Frontal cortex (tissue), 4 donors: ENCODE measurements at places on chromosomes 1 and 21.

DNA sequence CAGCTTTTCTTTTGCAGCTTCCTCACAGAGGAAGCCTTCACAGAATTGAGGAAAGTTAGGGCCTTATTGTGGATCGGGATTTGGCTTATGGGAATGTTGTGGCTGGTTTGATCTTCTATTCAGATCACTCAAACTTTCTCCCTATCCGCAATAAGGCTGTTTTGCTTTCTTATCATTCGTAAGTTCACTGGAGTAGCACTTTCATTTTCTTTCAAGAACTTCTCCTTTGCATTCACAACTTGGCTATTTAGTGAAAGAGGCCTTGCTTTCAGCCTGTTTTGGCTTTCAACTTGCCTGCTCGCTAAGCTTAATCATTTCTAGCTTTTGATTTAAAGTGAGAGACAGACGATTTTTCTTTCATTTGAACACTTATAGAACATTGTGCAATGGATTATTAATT lies 181.9 kb upstream of the B3GALT2 start:
- DNase-seq, result no peak

DNA sequence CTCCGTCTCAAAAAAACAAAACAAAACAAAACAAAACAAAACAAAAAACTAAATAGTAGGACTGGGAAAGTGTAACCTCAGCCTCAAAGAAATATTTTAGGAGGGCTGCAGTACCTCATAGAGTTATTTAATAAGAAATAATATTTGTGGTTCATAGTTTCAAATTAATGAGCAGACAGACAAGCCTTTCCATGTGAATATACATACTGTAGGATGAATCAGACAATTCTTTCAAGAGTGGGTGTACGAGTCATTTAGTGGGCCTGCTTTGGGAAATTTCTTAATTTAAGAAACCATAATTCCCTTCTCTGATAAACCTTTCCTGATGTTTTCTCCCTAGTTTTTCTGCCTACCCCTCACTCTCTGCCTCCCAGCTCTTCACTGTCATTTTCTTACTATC lies 52.5 kb downstream of the CDC14A start:
- DNase-seq, result no peak

DNA sequence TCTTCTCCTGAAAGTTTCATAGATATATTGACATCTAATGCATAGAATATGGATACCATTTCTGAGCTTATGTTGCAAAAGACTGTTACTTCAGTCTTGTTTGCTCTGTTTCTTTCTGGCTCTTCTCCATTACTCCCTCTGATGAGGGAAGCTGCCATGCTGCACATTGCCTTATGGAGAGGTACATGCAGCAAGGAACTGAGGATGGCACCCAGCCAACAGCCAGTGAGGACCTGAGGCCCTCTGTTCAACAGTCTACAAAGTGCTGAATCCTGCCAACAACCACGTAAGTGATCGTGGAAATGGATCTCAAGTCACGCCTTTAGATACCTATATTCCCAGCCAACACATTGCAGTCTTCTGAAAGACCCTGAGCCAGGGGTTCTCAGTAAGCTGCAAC lies 66.6 kb upstream of the ADAMTS5 start:
- DNase-seq, result no peak

DNA sequence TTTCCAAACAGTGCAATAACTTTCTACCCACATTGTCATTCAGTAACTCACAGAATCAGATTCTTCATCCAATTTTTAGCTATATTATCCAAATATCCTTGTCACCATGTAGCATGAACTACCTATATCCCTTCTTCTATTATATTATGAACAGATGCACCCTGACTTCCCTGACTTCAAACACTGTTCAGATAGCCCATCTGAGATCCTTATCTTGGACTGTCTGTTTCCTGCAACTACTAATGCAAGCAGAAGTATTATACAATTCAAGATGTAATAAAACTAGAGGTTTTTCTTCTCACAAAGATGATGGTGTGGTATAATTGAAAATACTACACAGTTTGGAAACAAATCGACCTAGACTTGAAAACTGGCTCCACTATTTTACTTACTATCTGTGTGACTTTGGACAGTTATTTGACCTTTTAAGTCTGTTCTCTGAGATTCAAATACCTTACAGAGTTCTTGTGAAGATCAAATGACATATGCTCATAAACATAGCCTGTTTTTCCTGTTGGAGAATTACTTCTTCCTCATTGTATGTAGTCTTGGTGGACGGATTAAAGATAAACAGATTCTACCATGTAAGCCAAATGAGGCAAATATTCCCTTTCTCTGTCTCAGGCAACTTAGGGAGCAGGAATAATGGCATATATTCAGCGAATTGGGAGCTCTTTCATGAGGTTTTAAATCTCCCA lies 407.9 kb upstream of the ZRANB2 start:
- no peak for DNase-seq

DNA sequence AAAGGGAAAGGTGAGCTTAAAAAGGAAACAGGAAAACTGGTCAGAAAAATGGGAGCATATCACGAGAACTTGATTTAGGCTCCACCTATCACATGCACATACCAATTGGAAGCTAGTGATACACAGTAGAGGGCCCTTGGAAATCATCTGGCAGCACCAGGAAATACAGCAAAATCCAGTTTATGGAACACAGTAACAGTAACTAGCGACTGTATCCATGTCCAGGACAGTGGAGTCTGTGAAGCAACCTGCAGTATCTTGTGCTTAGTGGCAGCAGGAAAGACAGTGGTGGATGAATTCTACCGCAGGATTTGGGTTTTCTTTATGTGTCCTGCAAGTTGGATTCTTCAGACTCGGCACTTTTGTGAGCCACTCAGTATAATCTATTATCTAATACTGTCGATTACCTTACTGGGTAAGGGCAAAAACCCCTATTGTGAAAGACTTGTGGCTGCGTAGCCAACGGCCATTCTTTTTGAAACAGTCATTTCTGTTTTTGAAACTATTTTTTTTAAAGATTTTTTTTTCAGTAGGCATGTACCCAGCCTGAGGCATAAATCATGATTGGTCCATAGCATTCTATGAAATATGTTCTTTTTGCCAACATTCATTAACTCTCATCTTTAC lies 1.6 kb upstream of the KDM4A start:
- DNase-seq, result no peak

DNA sequence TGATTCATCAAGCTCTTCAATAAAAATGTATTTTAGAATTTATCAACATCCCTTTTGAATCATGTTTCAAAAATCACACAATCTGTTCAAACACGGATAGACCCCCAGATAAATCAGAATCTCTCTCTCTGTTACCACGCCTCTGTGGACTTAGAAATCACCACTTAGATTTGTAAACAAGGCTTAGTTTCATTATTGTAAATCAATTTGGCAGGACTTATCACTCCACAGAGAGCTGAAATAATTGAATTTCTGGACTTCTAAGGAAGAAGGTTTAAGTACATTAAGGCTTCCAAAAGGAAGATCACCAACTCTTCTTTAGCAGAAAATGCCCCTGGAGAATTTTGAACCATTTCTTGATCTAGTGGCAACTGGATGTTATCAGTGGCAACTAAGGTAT lies 100.4 kb downstream of the APP start:
- DNase-seq, result no peak

GRCh38 chr1:102593276-102593675 lies 515.0 kb downstream of the COL11A1 start:
- DNase-seq, result no peak

GRCh38 chr1:66335125-66335524 lies 198.8 kb upstream of the SGIP1 start:
- DNase-seq, result no peak
